ENCODE measurements at places on chromosomes 4 and X. TPM values are rescaled to one million over a fixed set of nuclear protein-coding genes. Genes with fewer than 3 reads are reported as not detected.

DNA sequence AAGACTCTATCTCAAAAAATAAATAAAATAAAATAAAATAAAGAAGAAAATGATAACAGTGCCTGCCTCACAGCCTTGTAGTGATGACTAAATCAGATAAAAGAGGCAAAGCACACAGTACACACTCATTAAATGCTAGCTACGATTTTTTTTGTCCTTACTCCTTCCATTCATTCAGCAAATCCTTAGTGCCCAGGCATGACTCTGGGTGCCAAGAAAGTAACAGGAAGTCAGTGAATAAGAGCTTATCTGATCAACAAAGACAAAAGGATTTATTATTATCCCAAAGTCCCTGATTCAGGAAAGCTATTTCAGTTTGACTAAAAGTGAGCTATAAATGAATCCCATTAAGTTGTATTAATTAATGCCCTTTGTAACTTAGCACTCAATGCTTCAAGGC is 92.7 kb downstream of the SH3KBP1 start:
- no peak for DNase-seq
- no peaks in the 10 kb centered on the region for H3K4me1 ChIP-seq
- H3K27ac ChIP-seq, result no peak overlapping the region
- H3K4me3 ChIP-seq, result no peak overlapping the region
- H3K27me3 ChIP-seq, result no peaks in the 10 kb centered on the region

DNA sequence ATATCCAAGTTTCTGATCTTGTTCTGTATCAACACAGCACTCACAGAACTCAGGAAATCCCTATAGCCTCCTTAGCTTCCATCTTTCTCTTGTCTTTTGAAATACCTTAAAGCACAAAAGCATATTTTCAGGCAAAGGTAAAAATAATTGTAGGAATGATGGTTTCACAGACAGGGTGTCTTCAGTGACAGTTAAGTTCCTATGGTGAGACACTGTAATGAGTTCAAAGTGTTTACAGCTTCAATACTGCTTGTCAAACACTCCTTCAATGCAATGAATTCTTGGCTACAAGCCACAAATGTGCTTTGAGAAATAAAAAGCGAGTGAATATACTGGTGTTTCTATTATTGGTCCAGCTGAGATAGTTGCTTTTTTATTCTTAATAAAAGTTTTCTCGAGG is 466.0 kb downstream of the DMD start:
- no peak for DNase-seq
- H3K27me3 ChIP-seq, result no peaks in the 10 kb centered on the region
- no peaks in the 10 kb centered on the region for H3K4me1 ChIP-seq
- H3K36me3 ChIP-seq, result no peaks in the 10 kb centered on the region

GRCh38 chrX:46404774-46405173 is 140.4 kb downstream of the ZNF674 start:
- H3K36me3 ChIP-seq, result no peaks in the 10 kb centered on the region
- no peak overlapping the region for H3K27ac ChIP-seq
- no peak for DNase-seq
- no peaks in the 10 kb centered on the region for H3K27me3 ChIP-seq
- H3K4me3 ChIP-seq, result no peak overlapping the region
- H3K4me1 ChIP-seq, result peaks cover 6% of the 10 kb centered on the region

DNA sequence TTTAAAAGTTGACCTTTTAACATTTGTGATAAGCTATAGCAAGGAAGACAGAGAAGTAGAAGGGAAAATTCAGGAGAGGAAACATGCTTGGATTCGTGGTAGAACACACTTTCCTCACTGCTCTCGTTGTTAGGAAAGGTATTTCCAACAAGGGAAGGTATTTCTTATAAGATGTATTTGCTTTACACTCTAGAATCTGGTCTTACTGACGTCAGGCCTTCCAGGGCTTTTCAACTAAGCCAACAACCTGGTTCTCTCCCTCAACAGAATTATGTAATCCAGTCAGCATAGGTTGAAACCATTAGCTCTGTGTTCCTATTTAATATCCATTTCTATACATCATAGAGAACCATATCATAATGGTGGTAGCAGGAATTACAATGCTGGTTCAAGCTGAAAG is 241.9 kb downstream of the SLC39A8 start:
- no peak for DNase-seq
- no peaks in the 10 kb centered on the region for H3K27me3 ChIP-seq
- H3K36me3 ChIP-seq, result no peaks in the 10 kb centered on the region
- no peak overlapping the region for H3K4me3 ChIP-seq
- no peaks in the 10 kb centered on the region for H3K4me1 ChIP-seq
- no peak overlapping the region for H3K27ac ChIP-seq

DNA sequence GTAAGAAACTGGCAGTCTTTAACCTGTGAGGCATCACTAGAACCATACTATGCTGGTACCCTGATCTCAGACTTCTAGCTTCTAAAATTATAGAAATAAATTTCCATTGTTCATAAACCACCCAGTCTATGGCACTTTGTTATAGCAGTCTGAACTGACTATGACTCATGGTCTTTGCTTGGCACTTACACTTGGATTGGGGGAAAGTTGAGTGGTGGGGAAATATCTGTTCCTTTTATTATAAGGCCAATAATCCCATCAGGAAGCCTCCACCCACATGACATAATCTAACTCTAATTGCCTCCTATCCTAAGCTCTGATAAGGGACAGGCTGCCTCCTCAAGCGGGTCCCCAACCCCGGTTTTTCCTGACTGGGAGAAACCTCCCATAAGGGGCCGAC is 61.4 kb upstream of the PACRGL start:
- H3K27me3 ChIP-seq, result no peaks in the 10 kb centered on the region
- no peak overlapping the region for H3K27ac ChIP-seq
- H3K4me1 ChIP-seq, result peaks cover 15% of the 10 kb centered on the region
- no peaks in the 10 kb centered on the region for H3K36me3 ChIP-seq
- DNase-seq, result no peak

DNA sequence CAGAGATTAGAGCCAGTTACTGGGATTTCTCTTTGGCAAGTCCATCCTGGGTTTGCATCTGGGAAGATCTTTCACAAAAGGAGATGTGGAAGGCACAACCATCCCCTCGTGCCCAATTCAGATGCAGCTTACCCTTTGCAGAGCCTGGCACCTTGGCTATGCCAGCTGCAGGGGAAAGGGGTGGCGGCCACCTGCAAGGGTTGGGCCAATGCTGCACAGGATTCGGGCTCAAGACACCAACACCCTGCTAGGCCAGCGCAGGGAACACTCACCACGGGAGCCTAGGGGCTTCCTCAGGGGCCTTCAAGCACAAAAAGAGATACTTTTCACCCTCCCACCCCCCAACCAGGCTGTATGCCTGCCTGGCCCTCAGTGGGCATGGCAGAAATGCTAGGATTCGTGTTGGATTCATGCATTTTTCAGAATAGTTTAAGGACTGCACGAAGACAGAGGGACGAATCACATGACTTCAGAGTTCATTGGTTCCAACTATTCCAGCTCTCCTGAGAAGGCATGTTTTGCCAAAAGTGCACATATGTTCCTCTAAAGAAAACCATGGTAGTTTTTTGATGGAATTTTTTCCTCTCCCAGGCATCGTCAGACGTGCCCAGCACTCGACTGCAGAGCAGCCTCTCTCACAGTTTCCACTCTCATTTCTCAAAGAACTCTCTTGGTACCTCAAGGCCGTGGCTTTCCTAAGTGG is 94.4 kb downstream of the PHKA2 start:
- no peak for DNase-seq
- H3K4me1 ChIP-seq, result peaks cover 10% of the 10 kb centered on the region
- no peak overlapping the region for H3K27ac ChIP-seq
- no peaks in the 10 kb centered on the region for H3K27me3 ChIP-seq
- no peak overlapping the region for H3K4me3 ChIP-seq

DNA sequence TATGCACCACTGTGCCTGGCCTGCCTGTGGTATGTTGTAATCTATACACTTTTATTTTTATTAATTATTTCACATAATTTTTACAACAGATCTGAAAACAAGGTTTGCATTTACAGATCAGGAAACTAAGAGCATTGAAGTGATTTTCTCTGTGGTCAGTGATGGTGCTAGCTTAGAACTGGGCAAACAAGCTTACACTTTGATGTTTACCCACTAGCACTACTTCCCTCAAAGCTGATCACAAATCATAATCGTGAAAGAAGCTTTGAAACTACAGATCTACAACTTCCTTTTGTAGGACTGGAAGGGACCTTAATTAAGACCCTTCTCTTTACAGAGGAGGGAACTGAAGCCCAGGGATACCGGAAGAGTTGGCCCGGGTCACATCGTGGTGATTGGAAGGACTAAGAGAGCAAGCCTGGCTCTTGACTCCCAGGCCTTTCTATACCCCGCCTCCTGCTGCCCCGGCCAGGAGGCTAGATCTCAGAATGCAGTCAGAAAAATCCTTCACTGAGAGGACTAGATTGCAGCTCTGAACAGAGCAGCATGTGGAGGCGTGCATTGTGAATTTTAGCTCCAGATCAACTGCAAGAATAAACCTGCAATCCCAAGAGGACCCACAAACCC is 93.7 kb upstream of the ZNF827 start:
- H3K27me3 ChIP-seq, result peaks cover 2% of the 10 kb centered on the region
- DNase-seq, result no peak
- H3K36me3 ChIP-seq, result no peaks in the 10 kb centered on the region
- no peak overlapping the region for H3K27ac ChIP-seq
- no peak overlapping the region for H3K4me3 ChIP-seq
- no peaks in the 10 kb centered on the region for H3K4me1 ChIP-seq

GRCh38 chr4:17029432-17029831 is 131.0 kb upstream of the LDB2 start:
- no peak overlapping the region for H3K27ac ChIP-seq
- H3K36me3 ChIP-seq, result no peaks in the 10 kb centered on the region
- H3K4me3 ChIP-seq, result no peak overlapping the region

DNA sequence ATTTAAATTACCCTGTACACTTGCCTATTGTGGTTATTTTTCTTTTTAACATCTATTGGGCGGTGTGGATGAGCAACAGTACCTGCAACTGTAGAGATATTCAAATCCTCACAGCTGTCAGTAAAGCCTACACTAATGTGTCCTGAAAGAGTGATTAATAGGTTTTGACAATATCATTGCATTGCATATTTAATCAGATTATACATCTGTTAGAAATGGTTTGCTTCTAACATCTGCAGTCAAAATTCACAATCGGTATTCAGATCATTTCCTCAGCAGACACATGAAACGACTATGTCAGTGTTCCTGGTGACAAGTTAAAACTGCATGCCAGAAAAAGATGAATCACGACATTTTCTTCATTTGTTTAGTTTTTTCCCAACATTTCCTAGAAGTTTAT is 254.6 kb upstream of the EPHA5 start:
- H3K27me3 ChIP-seq, result no peaks in the 10 kb centered on the region
- no peak overlapping the region for H3K4me3 ChIP-seq

DNA sequence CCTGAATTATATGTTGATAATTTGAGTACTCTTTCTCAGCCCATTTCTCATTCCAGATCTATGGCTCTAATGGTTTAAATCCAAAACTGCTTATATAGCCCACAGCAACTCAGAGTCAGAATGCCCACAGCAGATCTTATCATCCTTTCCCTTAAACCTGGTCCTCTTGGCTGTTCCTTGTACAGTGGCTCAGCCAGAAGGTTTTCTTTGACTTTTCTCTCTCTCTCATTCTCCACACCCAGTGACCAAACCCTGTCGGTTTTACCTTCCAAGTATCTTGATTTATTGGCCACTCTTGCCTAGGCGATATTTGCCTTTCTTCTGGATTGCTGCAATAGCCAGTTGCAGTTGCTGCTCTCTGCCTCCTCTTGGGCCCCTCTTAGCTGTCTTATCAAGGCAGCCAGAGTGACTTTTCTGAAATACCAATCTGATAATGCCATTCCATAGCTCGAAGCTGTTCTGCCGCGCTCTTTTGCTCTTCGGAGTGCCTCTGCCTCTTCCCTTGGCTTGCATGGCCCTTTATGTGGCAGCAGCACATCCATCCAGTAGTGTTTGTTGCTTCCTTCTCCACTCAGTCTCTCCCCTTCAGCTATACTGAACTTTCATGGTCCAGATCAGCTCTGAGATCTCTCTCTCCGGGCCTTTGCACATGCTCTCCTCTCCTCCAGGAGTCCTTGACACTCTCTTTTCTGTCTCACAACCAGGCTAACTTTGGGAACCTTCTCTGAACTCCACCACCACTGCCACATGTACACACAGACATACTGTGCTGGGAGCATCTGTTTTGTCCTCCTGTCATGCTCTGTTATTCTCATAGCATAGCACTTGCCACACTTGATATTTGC is 11.8 kb downstream of the GAB1 start:
- DNase-seq, result peak; percentile 58
- H3K36me3 ChIP-seq, result no peaks in the 10 kb centered on the region
- peaks cover 3% of the 10 kb centered on the region for H3K4me1 ChIP-seq
- no peaks in the 10 kb centered on the region for H3K27me3 ChIP-seq
- no peak overlapping the region for H3K27ac ChIP-seq

DNA sequence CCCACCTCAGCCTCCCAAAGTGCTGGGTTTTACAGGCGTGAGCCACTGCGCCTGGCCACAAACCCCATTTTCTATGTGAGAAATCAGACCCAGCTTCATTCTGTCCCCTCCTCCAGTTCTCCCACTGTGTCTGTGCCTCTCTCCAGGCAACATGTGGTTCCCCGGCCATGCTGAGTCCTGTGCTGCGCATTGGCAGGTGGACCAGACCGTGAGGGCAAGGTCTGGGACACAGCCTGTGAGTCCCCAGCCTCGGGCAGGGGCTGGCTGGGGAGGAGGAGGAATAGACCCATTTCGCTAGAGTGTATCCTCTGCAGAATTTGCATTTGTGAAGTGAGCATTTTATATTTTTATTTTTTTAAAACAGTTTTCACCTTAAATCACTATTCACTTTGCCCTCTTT is 21.5 kb upstream of the CLDN24 start:
- H3K27me3 ChIP-seq, result no peaks in the 10 kb centered on the region
- no peak overlapping the region for H3K27ac ChIP-seq
- H3K36me3 ChIP-seq, result no peaks in the 10 kb centered on the region
- no peak overlapping the region for H3K4me3 ChIP-seq
- no peaks in the 10 kb centered on the region for H3K4me1 ChIP-seq

DNA sequence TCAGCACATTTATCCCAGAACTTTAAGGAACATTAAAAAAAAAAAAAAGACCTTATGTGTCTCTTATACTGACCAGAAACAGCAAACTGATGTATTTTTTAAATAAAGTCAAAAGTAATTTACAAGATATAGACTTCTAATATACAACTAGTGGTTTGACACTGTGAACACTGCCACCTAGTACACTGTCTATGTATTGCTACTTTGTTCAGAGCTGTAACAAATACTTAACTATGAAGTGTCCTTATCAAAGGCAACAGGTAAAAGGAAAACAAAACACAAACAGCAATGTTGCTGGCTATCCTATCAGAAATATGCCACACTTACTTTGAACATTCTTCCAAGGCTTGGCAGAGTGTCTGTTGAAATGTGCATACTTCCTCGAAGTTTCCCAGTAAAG is 60.4 kb downstream of the CD40LG start:
- H3K4me3 ChIP-seq, result no peak overlapping the region
- H3K27ac ChIP-seq, result no peak overlapping the region
- H3K27me3 ChIP-seq, result no peaks in the 10 kb centered on the region
- H3K36me3 ChIP-seq, result no peaks in the 10 kb centered on the region
- peaks cover 2% of the 10 kb centered on the region for H3K4me1 ChIP-seq

TKTL1 gene
- total RNA-seq, result not detected

CT45A5 gene
- not detected for total RNA-seq

CFAP99 gene
- total RNA-seq, result not detected

PAGE2B gene
- not detected for total RNA-seq

CRMP1 gene
- 0.42 TPM for total RNA-seq
